ENCODE measurements at places on chromosomes 1 and 21. TPM values are rescaled to one million over a fixed set of nuclear protein-coding genes. Genes with fewer than 3 reads are reported as not detected.

DNA sequence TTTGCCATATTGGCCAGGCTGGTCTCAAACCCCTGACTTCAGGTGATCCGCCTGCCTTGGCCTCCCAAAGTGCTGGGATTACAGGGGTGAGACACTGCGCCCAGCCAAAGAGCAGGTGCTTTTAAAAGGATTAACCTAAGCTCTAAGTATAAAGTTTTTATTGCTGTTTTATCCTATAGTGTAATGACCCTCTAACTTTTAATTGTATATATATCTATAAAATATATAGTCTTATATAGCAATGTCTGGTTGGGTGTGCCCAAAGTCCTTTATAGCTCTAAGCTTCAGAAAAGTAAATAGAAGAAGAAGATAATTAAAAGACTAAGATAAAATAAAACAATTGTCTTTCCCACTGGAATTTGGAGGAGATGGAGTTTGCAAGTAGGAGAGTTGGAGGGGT, 73.8 kb upstream of the ATP5PO start:
- DNase-seq, result no peak
- H3K36me3 ChIP-seq, result no peaks in the 10 kb centered on the region
- no peaks in the 10 kb centered on the region for H3K27me3 ChIP-seq
- no peaks in the 10 kb centered on the region for H3K4me1 ChIP-seq
- no peak overlapping the region for H3K4me3 ChIP-seq
- H3K27ac ChIP-seq, result no peak overlapping the region

DNA sequence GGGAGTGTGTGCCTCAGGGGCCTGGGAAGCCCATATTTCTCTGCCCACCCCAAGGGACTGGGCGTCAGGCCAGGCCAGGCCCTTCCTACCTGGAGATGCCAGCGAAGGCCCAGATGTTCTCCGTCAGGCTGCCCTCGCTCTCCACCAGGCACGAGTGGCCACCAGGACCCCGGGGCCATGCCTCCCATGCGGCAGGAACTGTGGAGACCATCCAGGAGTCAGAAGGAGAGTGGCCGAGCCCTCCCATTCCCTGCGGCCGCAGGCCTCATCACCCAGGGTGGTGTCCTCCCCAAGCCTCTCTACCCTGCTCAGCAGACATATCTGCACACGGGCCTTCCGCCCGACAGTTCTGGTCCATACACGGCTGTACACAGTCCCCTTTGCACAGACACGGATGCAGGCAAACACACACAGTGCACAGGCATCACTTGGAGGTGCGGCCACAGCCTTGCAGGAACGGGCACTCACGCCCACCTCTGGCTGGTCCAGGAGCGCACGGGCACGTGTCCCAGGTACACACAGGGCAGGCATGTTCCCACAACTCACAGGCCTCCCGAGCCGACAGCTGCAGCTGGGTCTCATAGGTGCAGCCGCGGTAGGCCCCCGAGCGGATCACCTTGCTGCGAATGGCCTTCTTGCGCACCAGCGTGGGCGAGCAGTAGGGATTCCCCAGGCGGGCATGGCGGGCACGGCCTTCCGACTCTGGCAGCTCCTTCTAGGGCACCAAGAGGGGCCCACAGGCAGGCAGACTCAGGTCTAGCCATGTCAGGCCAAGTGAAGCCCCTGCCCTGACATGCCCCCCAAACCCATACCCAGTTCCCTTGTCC, 5.9 kb upstream of the KIF17 start:
- H3K27me3 ChIP-seq, result no peaks in the 10 kb centered on the region
- DNase-seq, result no peak
- no peaks in the 10 kb centered on the region for H3K4me1 ChIP-seq
- no peaks in the 10 kb centered on the region for H3K36me3 ChIP-seq

GRCh38 chr21:43985690-43986251, 26.3 kb upstream of the TRAPPC10 start:
- no peaks in the 10 kb centered on the region for H3K4me1 ChIP-seq
- H3K4me3 ChIP-seq, result no peak overlapping the region
- DNase-seq, result no peak
- H3K27ac ChIP-seq, result no peak overlapping the region
- no peaks in the 10 kb centered on the region for H3K36me3 ChIP-seq

Gene KRTAP10-7
- total RNA-seq, result not detected

DNA sequence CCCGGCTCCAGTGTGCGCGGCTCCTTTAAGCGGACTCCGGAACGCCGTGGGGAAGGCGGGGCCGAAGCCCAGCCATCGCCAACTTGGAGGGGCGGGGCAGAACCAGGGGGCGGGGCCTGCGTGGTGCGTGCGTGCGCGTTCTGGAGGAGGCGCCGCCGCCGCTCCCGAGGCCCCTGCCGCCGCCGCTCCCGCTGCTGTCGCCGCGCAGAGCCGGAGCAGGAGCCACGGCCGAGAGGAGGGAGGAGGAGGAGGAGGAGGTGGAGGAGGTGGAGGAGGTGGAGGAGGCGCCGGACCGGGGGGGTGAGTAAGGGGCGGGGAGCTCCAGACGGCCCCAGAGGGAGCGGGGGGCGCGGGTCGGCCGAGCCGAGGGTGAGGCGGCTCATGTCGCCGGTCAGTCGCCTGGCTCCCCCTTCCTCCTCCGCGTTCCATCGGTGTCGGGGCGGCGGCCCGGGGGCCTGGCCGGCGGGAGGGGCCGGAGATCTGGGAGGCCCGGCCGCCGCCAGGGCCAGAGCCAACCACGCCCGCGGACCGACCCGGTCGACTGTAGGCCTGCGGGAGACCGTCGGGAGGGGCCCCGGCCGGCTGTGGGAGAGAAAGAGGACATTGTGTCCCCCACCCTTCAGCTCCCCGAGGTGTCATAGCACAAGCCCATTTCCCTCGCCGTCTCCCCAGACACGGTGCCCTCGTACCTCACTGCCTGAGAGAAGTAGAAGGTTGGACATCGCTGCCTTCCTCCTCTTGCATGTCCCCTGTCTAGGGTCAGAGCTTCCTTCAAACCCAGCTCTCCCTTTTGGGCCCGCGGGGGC, at the start of gene RAP1A:
Gene RAP1A (plus strand): TSS at position 155 of the 806 bp plus-strand sequence. CDS start 71,572 bp downstream, outside the sequence.
- no peaks in the 10 kb centered on the region for H3K4me1 ChIP-seq
- H3K4me3 ChIP-seq, result peak within 1 kb of the TSS; percentile 86
- DNase-seq, result peak; percentile 88
- H3K27me3 ChIP-seq, result no peaks in the 10 kb centered on the region

DNA sequence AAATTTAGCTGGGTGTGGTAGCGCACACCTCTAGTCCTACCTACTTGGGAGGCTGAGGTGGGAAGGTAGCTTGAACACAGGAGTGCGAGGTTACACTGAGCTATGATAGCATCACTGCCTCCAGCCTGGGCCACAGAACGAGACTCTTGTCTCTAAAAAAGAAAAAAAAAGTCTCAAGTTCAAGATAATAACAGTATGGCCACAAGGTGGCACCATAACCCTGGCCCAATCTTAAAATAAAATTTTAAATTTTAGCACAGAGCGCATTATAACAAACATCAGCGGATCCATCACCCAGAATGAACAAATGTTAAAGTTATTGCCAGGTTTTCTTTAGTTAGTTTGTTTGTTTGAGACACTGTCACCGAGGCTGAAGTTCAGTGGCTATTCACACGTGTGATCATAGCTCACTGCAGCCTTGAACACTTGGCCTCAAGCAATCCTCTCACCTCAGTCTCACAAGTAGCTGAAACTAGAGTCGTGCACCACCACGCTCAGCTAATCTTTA, 2.9 kb upstream of the HTR6 start:
- DNase-seq, result no peak
- peaks cover 12% of the 10 kb centered on the region for H3K27me3 ChIP-seq
- peaks cover 5% of the 10 kb centered on the region for H3K4me1 ChIP-seq
- H3K36me3 ChIP-seq, result no peaks in the 10 kb centered on the region

DNA sequence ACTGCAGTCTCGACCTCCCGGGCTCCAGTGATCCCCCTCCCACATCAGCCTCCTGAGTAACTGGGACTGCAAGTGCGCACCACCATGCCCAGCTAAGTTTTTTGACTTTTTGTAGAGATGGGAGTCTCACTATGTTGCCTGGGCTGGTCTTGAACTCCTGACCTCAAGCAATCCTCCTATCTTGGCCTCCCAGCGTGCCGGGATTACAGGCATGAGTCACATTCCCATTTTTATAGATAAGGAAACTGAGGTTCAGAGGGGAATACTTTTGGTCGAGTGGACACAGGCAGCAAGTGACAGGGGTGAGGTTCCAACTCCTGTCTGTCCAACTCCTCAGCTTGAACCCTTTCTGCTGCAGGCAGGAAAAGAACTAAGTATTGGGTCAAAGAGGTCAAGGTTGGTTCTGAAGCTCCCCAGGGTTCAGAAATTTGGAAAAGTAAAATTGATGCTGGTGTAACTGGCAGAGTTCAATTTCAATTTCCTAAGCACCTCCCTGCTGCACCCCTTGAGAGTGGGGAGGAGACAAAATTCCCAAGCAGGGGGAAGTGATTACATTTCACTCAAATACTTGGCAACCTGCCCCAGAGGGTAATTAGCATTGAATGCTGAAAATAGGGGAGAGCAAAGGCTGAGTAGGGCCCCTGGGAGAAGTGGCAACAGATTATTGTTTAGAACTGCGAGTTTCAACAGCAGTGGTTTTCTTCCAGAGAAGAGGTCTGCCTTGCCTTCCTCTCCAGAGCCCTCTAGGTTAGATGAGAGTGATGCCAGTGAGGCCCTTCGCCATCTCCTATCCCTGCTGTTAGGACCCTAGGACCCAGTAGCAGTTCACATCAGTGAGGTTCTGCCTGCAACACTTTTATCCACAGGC, 17.5 kb upstream of the ALPL start:
- no peak overlapping the region for H3K27ac ChIP-seq
- H3K36me3 ChIP-seq, result no peaks in the 10 kb centered on the region
- no peak for DNase-seq
- no peak overlapping the region for H3K4me3 ChIP-seq
- H3K4me1 ChIP-seq, result no peaks in the 10 kb centered on the region

Gene PODN
- total RNA-seq, result 246 TPM

GRCh38 chr1:115475901-115476300, 137.9 kb upstream of the NGF start:
- H3K4me1 ChIP-seq, result no peaks in the 10 kb centered on the region
- H3K4me3 ChIP-seq, result no peak overlapping the region

Gene NTRK1
- total RNA-seq, result 4.9 TPM

GRCh38 chr21:15943009-15943666, 213.4 kb downstream of the USP25 start:
- H3K4me1 ChIP-seq, result no peaks in the 10 kb centered on the region
- H3K36me3 ChIP-seq, result no peaks in the 10 kb centered on the region
- no peak overlapping the region for H3K27ac ChIP-seq
- H3K4me3 ChIP-seq, result no peak overlapping the region
- H3K27me3 ChIP-seq, result no peaks in the 10 kb centered on the region

Gene RNU1-1
- under 0.01 TPM for total RNA-seq

DNA sequence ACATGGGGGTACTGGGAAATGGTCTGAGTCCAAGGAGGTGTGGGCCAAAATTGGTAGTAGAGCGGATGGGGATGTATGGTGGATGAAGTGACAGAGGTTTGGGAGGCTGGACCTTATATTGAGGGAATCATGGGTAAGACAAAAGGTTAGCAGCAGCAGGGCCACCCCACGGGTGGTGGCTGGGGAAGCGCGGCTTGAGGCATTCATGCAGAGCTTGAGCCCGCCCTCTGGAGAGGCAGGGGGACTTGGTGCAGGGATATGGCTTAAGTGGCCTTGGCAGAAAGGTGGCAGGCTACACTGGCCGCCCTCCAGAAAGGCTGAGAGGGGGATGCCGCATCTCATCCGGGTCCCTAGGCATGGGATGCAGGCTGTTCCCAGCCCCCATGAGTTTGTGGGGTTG, 31.5 kb downstream of the HMGB4 start:
- DNase-seq, result no peak
- H3K4me1 ChIP-seq, result no peaks in the 10 kb centered on the region
- no peaks in the 10 kb centered on the region for H3K27me3 ChIP-seq
- no peaks in the 10 kb centered on the region for H3K36me3 ChIP-seq

DNA sequence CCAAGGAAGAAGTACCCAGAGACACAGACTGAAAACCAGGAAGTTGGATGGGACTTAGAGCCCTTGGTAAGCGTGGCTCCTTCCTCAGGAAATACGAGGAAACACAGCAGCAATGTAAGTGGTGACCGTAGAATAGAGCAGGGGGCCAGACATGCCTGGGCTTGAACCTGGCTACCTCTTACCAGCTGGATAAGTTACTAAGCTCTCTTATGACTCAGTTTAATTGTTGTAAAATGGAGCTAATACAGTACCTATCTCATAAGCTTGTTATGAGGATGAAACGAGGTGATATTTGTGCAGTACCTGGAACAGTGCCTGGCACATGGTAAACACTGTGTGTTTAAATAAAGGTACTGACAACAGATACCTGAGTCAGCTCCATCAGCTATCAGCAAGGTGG, 19.2 kb downstream of the EBNA1BP2 start:
- no peaks in the 10 kb centered on the region for H3K36me3 ChIP-seq
- no peaks in the 10 kb centered on the region for H3K27me3 ChIP-seq
- H3K4me3 ChIP-seq, result no peak overlapping the region

- peaks cover 5% of the 10 kb centered on the region for H3K4me1 ChIP-seq
- H3K27me3 ChIP-seq, result no peaks in the 10 kb centered on the region
- no peak overlapping the region for H3K27ac ChIP-seq
- no peak for DNase-seq
- H3K4me3 ChIP-seq, result no peak overlapping the region
Observed at GRCh38 chr1:172955161-172955815, 95.5 kb downstream of the TNFSF18 start.

DNA sequence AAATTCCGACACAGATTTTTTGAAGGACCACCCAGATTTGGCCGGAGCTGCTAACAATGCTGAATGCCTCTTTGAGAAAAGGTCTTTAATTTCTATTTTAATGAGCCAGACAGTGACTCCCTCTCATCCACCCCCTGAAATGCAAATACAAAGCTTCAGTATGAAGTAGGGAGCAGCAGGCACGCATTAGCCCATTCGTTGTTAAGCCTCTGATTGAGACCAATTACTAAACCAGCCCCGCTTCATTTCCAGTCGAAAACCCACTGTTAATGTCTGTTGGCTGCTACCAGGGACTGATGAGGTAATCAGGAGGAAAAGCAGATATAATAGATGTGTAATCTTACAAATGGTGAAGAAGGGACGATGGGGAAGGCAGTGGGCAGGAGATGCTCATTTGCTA, 4.8 kb upstream of the C8A start:
- no peak overlapping the region for H3K27ac ChIP-seq
- no peak for DNase-seq

Gene SELL
- 2.0 TPM for total RNA-seq

Gene MCOLN2
- total RNA-seq, result 1.6 TPM

Gene FCGR3B
- total RNA-seq, result 0.32 TPM

Gene MMEL1
- total RNA-seq, result 9.2 TPM

Gene LYPLAL1
- 21.0 TPM for total RNA-seq

Gene LAD1
- total RNA-seq, result not detected

Gene TMPRSS3
- total RNA-seq, result not detected

DNA sequence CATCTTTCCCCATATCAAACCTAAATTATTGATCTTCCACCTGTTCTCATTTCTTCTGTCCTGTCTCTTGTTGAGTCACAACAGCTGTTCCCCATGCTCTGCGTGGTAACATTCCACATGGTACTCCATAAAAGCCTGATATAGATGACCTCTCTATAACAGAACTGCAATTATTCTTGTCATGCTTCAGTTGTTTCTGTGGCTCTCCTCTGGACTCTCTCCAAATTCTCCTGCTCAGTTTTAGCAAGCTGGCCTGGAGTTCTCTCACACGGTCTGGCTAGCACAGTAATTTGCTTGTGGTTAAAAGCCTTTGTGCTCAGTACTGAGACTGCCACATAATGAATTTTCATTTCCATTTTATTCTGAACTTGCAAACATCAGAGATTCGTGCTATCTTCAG, 10.6 kb upstream of the LRRC39 start:
- H3K27ac ChIP-seq, result peak overlapping the region; percentile 64
- H3K4me1 ChIP-seq, result no peaks in the 10 kb centered on the region
- H3K27me3 ChIP-seq, result no peaks in the 10 kb centered on the region
- H3K36me3 ChIP-seq, result no peaks in the 10 kb centered on the region
- no peak overlapping the region for H3K4me3 ChIP-seq

Gene RIPPLY3
- total RNA-seq, result not detected

All from breast epithelium (tissue), 4 donors.